ENCODE measurements at places on chromosomes 11 and 22. TPM values are rescaled to one million over a fixed set of nuclear protein-coding genes. Genes with fewer than 3 reads are reported as not detected.

DNA sequence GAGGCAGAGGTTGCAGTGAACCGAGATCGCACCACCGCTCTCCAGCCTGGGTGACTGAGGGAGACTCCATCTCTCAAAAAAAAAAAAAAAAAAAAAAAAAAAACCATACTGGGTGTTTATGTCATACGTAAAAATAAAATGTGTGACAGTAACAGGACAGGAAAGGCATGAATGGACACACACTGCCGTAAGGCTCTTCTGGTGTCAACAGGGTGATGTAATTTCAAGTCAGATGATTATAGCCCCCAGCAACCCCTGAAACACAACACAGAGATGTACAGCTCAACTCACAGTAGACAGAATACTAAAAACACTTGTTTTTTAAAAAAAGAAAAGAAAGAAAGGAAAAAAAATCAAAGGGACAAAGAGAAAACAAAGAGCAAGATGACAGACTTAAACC, 22.2 kb downstream of the SBF1 start:
- no peak for DNase-seq

- DNase-seq: no peak
Measured at GRCh38 chr11:46348566-46349401, 1.5 kb downstream of the DGKZ start.

DNA sequence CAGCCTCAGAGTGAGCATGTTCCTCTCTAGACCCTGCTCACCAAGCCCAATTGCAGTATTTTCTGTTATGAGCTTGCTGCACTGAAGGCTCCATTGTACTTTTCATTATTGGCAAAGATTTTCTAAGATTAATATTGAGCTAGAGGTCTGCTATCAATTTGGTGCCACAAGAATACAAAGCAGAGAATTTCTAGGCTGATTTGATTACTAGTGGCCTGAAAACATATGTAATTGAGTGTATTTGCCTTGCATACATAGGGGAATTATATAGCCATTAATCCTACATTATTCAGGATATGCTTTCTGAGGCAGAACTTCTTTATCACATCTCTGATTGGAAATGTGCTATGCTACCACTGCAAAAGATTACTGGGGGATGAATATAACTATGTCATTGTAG, 322.9 kb upstream of the ZC3H12C start:
- DNase-seq: no peak

- no peak for DNase-seq
Measured at GRCh38 chr11:132367293-132367692, 996.9 kb downstream of the NTM start.

The LMO2 gene
- total RNA-seq: not detected

DNA sequence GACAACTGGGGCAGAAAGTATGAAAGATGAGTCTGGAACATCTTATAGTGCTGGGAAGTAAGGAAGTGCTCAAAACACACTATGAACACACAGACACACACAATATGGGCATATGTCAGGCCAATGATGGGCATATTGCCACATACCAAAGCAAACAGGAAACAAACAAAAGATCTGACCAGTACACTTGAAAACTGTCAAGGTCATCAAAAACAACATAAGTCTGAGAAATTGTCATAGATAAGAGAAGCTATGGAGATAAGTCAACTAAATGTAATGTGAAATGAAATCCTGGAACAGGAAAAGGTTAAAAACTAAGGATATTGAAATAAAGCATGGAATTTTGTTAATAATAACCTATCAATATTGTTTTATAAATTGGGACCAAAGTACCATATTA, 46.4 kb downstream of the GUCY1A2 start:
- DNase-seq: no peak

- DNase-seq: no peak
Measured at GRCh38 chr11:79094616-79095015, 346.2 kb downstream of the TENM4 start.

The OR5J2 gene
- not detected for total RNA-seq

- no peak for DNase-seq
Measured at GRCh38 chr11:14331476-14332136, 27.4 kb downstream of the RRAS2 start.

The CDC42EP2 gene
- total RNA-seq: 7.3 TPM

DNA sequence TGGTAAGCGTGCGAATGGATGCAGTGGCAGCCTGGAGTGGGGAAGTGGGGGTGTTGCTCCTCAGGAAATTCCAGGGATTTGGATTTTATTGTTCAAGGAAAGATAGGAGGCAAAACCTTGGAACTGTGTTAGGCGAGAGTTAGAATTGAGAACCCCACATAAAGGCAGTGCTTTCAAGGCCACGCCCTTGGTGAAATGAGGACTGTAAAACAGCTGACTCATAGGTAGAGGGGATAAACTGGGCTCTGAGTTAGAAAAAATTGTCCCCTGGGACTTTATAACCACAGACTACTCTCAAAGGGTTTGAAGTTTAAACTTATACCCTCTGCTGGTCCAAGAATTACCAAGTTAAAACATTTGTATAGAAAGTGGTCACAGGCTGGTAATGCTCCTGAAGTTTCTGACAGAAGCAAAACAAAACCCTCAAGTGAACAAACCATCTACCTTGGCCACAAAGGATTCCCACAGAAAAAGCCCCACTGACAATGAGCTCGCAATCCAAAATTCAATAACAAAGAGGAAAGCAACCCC, 250.3 kb upstream of the TBCEL start:
- no peak for DNase-seq

GRCh38 chr22:35407362-35407761, 7.4 kb downstream of the MCM5 start:
- no peak for DNase-seq

The ESAM gene
- total RNA-seq: 1.7 TPM

DNA sequence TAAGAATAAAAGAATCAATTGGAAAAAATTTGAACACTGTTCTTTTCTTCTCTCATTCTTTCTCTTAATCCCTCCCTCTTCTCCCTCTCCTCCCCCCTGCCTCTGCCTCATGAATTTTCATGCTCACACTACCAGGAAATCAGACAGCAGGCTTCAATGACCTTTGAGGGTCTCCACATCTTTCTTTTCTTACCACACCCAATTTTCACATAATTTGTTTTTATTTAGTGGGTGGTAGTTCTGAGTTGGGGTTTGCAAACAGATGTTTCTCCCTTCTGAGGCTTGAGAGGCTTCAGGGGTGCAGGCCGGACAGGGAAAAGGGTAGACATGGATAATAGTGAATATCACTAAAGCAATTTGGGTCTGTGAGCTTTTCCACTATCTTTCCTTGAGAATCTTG, 95.5 kb downstream of the SPATA19 start:
- no peak for DNase-seq

DNA sequence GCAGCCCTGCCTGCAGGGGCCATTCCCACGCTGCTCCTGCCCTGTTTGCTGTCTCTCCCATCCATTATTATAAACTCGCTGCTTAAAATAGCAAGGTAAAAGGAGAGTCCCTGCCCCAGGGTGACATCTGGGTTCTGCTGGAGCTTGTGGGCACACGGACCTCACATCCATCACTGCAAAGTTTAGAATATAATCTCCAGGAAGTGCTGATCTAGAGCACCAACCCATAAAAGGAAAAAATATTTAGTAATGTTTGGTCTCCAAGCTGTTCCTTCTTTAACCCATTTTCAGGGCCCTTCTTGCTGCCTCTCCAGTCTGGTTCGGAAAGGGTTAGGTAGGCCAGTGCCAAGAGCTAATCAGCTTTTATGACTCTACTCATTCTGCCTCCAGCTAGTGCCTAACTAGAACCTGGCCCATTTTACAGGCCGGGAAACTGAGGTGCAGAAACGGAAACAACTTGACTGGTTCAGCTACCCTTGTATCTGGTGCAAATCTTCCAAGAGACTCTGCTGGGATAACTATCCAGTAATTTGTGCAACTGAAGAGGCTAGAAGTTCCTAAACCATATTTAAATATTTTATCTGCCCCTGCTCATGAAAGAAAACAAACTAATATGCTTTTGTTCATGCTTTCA, 37.5 kb downstream of the IRAG1 start:
- no peak for DNase-seq

DNA sequence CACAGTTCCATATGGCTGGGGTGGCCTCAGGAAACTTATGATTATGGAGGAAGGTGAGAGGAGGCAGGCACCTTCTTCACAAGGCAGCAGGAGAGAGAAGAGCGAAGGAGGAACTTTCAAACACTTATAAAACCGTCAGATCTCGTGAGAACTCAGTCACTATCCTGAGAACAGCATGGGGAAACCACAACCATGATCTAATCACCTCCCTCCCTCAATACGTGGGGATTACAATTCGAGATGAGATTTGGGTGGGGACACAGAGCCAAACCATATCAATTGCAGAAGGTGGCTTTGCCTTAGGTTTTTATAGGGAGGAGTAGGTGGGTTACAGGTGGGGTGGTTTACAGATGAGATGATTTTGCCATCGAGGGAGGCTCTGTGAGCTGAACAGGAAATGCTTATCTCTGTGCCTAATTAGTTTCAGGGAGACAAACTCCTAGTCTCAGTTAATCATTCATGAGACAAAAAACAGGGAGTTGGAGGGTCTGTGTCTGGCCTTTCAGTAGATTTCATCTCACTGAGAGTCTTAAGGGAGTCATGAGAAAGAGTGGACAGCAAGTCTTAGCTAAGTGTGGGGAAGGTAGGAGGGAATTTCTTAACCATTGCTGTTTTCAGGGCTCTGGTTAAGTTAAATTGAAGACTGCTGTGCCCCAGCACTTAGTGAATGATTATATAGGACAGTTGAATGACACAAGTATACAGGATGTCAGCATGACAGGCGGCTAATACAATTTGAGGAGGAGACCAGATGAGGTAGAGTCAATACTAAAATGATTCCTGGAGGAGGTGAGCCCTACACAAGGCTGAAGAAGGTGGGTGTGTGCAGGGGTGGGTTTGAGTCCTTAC, 47.7 kb downstream of the CWC15 start:
- DNase-seq: no peak

- no peak for DNase-seq
Measured at GRCh38 chr11:93587858-93588581, 44.8 kb upstream of the SMCO4 start.

GRCh38 chr11:92841719-92842118, 127.7 kb upstream of the MTNR1B start:
- DNase-seq: no peak

The HSPB2 gene
- total RNA-seq: 2.4 TPM

DNA sequence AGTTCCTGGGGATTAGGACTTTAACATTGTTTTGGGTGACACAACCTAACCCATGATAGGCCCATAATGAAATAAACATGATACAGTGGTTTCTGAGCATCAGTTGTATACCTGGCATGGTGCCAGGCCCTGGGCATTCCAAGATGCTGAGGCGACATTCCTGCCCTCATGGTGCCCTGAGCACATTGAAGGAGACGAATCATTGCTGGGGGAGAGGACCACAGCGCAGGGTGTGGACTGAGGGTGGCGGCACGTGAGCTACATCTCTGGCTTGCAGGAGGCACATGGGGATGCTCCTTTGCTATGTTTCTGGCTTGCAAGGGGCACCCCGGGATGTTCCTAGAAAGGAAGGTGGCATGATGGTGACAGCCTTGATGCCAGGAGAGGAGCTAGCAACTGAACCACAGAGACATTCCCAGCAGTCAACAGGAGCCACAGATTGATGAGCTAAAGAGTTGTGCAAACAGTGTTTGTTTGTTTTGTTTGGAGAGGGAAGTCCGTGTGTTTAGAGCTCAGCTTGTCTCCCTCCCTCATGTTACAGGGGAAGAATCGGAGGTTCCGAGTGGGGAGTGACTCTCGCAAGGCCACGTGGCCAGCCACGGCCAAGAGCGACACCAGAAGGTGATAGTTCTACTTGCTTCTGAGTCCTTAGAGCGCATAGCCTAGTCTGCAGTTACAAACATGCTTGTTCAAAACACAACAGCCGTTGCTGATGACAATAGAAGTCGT, 106.4 kb downstream of the MIAT start:
- DNase-seq: no peak

DNA sequence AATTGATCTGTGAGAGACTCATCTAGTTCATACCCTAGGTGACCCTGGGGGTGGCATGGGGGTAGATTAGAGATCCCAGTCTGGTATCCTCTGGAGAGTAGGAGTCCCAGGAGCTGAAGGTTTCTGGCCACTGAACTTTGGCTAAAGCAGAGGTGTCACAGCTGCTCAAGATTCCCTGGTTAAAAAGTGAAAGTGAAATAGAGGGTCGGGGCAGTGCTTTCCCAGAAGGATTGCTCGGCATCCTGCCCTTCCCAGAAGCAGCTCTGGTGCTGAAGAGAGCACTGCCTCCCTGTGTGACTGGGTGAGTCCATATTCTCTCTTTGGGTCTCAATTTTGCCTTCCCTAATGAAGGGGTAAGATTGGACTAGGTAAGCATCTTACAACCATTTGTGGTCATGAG, 653 bp downstream of the IL18BP start:
- DNase-seq: no peak

Measured in chondrocyte (in vitro differentiated cells).